ENCODE measurements at places on chromosomes 4 and X. TPM values are rescaled to one million over a fixed set of nuclear protein-coding genes. Genes with fewer than 3 reads are reported as not detected.

DNA sequence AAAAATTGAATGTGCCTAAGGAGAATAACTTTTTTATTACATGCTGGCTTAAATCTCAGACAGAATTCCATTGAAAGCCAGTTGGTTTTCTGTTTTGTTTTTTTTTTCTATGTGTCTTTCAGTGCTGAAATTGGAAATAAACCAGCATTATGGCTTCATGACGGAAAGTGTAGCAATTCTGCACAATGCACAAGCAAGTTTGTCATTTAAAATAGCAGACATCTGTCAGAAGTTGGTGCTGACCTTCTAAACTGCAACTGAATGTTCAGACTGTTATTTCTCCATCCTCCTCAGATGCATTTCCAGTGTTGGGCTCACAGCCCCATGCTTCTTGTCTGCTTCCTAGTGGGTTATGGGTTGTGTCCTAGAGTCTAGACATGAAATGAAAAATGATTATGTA lies 107.2 kb upstream of the LIMCH1 start:
- DNase-seq = no peak

- DNase-seq = no peak
Measured at GRCh38 chr4:89253311-89253710, 54.3 kb downstream of the GPRIN3 start.

DNA sequence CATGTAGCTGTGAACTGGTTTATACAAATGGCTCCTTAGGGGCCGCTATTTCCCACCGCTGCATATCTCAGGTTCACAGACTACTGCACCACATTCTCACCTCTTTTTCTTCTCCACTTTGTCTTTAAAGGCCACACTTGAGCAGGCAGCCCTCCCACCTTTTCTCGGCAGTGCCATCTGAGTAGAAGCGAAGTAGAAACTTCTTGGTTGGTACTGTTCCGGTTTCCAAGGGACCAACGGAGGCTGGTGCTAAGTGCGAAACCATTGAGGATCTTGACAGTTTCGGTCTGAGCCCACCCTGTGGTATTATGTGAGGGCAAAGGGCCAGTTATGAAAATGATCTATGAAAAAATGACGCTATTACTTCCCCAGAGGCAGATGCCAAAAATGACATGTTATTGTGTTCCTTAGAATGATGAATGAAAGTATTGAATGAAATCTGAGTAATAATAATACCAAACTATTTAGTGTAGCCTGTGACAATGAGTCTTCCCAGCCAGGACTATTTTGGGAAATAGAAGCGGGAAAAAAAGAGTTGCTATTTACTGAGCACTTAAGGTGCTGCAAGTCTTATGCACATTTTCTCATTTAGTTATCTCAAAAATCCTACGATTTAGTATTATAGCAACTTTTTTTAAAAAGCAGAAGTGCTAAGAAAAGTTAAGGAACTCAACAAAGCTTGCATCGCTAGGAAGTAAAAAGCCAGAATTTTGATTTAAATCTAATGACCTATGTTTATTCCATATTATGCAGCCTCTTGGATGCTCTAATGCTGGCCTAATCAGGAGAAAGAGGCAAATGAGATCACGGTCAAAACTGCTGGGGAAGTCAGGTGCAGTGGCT lies 29.6 kb upstream of the CHRNA9 start:
- no peak for DNase-seq

DNA sequence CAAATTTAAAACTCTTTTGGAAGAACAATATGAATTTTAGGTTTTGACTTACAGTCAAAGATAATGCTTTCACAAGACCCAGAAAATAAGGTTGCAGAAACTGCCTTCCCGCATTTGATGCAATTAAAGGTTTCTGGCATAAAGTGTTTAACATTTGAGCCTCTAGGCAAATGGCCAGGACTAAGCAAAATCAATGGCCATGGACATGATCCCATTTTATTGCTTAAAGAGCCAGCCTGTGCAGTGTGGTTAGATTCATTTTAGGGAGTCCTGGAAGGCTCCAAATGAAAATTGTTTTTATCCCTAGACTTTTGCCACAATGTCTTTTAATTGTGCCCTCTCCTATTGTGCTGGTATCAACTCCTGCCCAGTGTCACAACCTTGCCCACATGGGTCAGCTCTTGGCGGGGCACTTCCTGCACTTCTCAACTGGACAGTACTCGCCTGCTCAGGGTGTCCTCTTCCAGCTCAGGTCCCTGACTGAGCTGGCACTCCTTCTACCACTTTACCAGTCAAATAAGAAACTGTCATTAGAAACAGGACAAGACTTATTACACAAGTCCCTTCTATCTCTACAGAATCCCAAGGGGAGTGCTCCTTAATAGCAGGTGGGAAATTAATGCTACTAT lies 208.4 kb upstream of the NPY2R start:
- no peak for DNase-seq

DUSP9 gene
- total RNA-seq = not detected

BST1 gene
- total RNA-seq = 23.1 TPM

GRCh38 chr4:48668254-48669017 lies 111.6 kb downstream of the FRYL start:
- DNase-seq = no peak

SSX1 gene
- not detected for total RNA-seq

GRCh38 chr4:7910952-7911578 lies 28.6 kb downstream of the AFAP1 start:
- no peak for DNase-seq

RBMXL3 gene
- total RNA-seq = not detected

DNA sequence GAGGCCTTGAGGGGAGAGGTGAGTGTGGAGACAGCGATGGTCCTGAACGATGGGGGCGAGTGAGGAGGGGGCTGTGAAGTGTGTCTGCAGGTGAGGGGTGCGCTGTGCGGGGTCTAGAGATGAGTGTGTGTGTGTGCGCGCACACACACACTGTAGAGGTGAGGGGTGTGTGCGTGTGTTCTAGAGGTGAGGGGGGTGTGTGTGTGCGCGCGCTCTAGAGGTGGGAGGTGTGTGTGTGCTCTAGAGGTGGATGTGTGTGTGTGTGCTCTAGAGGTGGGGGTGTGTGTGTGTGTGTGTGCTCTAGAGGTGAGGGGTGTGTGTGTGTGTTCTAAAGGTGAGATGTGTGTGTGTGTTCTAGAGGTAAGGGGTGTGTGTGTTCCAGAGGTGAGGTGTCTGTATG lies 574 bp downstream of the BST1 start:
- DNase-seq = no peak

GRCh38 chr4:112109360-112110058 lies 35.7 kb upstream of the FAM241A start:
- DNase-seq = no peak

DNA sequence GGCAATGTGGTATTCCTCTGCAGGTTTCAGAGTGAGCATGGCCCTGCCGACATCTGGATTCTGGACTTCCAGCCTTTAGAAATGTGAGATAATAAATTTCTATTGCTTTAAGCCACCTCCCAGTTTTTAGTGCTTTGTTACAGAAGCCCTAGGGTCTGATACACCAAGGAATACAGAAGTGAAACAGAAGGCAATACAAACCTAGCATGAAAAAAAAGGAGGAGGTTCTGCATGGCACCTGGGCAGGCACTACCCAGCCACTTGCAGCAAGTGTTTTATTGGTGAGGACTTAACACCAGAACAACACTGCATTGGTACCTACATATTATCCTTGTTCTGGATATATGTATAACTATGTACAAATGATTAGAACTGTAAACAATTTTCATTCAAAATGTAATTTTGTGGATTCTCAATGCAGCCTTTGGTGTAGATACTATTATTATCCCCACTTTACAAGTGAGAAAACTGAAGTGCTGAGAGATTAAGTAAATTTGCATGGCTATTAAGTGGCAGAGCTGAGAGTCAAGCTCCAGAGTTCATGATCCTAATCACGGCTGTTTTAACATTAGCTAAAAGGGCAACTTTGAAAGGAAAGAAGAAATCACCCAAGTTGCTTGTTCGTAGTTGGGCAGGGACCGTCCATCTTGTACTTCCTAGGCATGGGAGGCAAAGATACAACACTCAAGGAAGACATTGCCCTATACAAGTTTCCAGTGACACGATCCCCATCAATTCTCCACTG lies 71.8 kb downstream of the IL21 start:
- DNase-seq = no peak

DNA sequence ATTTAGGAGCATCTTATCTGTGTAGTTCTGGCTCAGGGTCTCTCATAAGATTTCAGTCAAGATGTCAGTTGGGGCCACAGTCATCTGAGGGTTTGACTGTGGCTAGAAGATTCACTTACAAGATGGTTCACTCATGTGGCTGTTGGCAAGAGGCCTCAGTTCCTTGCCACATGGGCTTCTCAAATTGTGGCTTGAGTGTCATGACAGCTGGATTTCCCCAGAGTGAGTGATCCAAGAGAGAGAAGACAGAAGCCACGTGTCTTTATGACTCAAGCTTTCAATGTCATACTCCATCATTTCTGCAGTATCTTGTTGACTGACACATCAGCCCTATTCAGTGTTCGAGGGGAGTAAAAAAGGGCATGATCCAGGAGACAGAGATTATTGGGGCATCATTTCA lies 131.3 kb upstream of the AP1S2 start:
- no peak for DNase-seq

DNA sequence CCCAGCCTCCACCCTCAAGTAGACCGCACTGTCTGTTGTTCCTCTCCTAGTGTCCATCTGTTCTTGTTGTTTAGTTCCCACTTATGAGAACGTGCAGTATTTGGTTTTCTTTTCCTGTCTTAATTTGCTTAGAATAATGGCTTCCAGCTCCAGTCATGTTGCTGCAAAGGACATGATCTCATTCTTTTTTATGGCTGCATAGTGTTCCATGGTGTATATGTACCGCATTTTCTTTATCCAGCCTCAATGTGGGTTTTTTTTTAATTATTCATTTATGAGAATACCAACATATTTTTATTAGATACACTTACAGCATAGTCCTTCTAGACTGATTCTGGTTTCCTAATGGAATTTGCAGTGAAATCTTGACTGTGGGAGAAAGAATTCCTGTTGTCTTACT lies 1.3 kb downstream of the VMA21 start:
- no peak for DNase-seq

- DNase-seq = no peak
Measured at GRCh38 chr4:150436598-150437370, 145.2 kb upstream of the MAB21L2 start.

GRCh38 chrX:118117741-118118140 lies 1.1 kb upstream of the KLHL13 start:
- DNase-seq = no peak

DNA sequence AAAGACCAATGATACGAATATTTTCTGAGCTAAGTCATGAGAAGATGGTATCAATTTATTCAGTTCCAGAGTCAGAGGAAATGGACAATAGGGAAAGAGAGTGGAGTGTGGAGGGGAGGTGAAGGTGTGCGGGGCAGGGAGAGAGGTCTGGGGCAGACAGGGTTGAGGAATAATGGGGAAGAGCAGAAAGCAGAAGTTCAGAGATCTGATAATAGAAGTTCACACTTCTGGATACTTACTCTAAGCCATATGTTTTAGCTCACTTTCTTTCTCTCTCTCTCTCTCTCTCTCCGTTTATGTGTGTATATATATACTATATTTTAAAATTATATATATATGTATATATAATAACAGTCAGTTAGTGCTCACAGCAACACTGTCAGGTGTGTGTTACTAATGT lies 40.4 kb downstream of the FOXR2 start:
- DNase-seq = no peak

CMC4 gene
- total RNA-seq = 11.0 TPM

- no peak for DNase-seq
Measured at GRCh38 chrX:123617007-123617406, 115.8 kb downstream of the THOC2 start.

- no peak for DNase-seq
Measured at GRCh38 chr4:38106311-38106710, 146.1 kb downstream of the PTTG2 start.

DNA sequence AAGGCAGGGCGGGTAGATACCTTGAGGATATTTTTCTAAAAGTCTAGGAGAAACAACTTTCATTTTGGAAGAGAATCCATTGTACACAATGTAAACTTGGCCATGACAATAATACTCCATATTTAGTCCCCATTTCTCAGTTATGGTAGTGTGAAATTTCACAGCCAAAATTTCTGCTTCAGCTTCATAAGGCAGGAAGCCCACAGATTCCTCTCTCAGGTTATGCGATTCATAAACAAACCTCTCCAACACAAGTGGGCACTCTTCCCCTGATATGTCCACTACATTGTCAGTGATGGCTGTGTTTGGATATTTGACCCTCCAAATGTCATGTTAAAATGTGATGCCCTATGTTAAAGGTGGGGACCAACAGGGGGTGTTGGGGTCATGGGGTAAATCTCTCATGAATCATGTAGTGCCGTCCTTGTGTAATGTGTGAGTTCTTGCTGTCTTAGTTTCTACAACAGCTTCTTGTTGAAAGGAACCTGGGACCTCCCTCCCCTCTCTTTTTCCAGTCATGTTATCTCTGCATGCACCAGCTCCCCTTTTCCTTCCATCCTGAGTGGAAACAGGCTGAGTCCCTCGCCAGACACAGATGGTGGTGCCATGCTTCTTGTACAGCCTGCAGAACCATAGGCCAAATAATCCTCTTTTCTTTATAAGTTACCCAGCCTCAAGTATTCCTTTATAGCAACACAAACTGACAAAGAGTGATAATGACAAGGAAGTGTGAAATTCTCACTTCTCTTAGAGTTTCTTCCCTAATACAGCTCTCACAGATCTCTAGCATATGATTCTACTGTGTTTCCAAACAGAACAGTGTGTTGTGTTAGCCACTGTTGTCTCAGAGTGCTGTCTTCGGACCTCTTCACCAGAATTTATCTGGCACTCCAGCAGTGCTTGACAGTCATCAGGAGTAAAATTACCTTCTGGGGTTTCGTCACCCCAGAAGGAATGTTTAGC lies 598.4 kb upstream of the GNPDA2 start:
- DNase-seq = no peak

TRPC5OS gene
- total RNA-seq = not detected

BTC gene
- 1.8 TPM for total RNA-seq

GRCh38 chr4:132071815-132072214 lies 1077.3 kb upstream of the PCDH10 start:
- no peak for DNase-seq
